ENCODE measurements at places on chromosomes 7 and 10.

- DNase-seq, result no peak
Measured at GRCh38 chr10:50360077-50360850, 108.9 kb upstream of the ASAH2 start.

GRCh38 chr7:67309764-67310549, 313.3 kb downstream of the TYW1 start:
- DNase-seq, result no peak

- DNase-seq, result no peak
Measured at GRCh38 chr10:114931072-114931679, 6.8 kb upstream of the TRUB1 start.

DNA sequence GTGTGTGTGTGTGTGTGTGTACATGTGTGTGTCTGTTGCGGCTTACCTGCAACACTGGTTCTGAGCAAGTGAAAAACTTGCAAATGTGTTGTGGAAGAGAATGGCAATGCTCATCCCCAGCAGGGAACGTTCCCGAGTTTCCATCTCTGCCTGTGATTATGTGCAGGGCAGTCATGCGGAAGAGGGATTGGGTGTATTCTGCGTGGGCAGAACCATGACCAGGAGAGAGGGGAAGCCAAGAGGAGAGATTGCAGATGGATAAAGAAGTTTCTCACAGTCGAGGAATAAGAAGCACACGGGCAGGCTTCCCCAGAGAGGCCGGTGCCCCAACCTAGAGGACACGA, 99.9 kb downstream of the CTBP2 start:
- DNase-seq, result no peak

DNA sequence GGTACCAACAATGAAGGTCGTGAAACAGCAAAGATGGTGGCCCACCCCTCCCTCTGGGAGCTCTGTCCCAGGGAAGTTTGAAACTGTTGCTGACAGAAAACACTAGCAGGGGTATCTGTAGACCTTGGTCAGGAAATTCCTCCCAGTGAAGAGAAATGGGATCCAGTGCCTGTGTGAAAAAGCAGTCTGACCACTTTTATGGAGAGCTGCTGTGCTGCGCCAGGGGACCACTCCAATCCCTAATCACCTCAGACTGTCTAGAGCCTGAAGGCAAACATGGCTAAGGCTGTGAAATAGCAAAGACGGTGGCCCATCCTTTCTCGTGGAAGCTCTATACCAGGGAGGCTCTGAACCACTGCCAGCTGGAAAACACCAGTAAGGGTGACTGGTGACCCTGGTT, 38.3 kb upstream of the TMEM140 start:
- DNase-seq, result no peak

DNA sequence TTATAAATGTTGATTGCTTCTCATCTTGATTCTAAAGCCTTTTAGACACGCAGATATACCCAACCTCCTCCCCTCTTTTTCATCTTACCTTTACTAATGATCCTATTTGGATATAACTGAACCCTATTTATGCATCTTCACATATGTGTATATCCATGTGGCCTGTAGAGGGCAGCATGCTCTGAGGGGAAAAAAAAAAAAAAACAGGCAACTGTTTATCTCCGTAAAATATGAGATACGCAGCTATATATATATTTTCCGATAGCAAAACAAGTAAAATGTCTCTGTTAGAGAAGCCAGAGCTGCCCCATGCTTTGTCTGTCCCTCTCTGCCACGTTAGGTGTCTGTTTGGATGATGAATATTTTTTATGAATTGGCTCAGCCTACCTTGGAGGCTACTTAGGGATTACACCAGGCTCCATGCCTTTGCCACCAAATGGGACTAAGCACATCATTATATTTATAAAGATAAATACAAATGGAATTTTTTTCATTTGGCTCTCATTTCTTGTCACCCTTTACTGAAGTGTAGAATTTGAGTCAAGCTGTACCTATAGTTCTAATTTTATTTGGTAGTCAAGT, 174.8 kb upstream of the FZD1 start:
- DNase-seq, result peak; percentile 46

DNA sequence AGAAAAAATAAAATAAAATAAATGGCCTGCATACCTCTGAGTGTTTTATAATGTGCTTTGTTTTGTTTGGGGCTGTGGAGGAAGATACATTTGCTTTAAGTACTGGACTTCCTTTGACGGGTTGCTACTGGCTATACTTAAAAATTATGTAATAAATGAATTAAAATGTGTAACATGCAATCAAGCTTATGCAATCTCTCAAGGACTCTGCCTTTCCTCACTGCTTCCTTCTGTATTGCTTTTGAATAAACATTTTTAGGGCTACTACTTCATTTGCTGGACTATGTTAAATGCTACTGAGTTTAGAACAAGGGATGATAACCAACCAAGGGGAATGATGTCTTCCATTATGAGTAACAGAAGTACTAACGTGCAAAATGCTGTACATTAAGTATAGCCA, 91.6 kb downstream of the ETV1 start:
- DNase-seq, result no peak

GRCh38 chr7:24733414-24734060, 23.7 kb downstream of the GSDME start:
- DNase-seq, result no peak

- DNase-seq, result no peak
Measured at GRCh38 chr10:133337370-133337725, 652 bp upstream of the CALY start.

DNA sequence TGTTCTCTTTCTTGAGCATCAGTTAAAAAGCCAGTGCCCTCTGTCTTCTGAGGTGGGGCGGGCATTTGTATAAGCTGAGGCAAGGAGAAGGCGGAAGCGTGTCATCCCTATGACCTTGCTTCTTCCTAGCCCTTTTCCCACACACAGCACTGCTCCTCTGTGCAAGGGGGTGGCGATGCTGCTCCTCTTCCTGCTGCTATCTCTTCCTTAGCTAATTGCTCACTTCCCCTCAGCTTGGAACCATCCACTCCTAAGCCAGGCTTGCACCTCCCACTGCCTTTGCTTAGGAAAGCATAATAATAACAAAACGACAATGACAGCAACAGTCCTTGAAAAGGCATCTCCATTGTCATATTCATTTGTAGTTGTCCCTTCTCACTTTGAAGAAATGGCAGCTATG, 366.9 kb downstream of the PHTF2 start:
- DNase-seq, result no peak

GRCh38 chr10:127892743-127893142, at the start of gene CLRN3:
TSS of gene CLRN3 (minus strand) at chr10:127892941. CDS start at chr10:127892784, 157 bp downstream.
- DNase-seq, result peak; percentile 83

GRCh38 chr10:26837139-26837538, 23.6 kb downstream of the ABI1 start:
- no peak for DNase-seq

DNA sequence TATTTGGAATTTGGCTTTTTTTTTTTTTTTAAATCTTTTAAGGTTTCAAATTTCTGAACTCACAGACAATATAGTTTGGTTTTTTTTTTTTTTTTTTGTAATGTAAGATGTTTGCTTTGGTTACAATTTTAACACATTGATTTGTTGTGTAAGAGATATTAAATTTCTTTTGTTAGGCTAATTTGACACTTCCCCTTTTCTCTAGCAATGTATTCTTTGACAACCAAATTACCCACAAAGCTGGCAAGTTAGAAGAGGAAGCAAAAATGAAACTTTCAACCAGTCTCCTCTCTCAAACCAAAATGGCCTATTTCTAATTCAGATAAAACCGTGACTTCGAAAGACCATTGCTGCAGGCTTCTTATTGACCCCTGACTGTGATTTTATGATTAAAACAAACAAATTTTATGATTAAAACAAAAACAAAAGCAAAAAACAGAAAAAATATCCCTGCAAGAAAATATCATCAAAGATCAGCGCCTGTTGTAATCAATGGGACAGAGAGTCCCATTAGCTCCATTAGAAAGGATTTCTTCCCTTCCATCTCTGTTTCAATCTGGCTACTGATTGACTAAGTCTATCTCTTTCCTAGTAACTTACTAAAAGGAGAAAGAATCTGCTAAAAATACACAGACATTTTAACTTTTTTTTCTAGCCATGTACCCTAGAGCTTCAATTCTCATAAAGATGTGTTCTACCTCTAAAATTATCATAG, 489.2 kb downstream of the MDFIC start:
- no peak for DNase-seq

DNA sequence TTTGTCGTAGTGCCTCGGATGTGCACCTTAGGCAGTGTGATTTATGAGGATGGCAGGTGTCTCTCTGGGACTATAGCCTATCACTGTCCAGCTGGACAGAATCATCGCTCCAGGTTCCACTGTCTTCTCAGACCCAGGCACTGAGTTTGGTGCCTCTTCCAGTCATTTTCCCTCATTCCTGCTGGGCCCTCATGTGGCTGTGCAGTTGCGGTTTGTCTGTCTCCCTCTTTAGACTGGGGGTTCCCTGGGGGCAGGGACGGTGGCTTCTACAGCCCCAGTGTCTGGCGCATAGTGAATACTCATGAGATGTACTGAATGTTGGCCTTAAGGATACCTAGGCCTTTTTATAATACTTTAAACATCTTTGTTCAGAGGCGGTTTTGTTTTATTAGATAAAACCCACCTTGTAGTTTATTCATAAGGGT, 28.9 kb downstream of the CCM2 start:
- DNase-seq, result no peak

DNA sequence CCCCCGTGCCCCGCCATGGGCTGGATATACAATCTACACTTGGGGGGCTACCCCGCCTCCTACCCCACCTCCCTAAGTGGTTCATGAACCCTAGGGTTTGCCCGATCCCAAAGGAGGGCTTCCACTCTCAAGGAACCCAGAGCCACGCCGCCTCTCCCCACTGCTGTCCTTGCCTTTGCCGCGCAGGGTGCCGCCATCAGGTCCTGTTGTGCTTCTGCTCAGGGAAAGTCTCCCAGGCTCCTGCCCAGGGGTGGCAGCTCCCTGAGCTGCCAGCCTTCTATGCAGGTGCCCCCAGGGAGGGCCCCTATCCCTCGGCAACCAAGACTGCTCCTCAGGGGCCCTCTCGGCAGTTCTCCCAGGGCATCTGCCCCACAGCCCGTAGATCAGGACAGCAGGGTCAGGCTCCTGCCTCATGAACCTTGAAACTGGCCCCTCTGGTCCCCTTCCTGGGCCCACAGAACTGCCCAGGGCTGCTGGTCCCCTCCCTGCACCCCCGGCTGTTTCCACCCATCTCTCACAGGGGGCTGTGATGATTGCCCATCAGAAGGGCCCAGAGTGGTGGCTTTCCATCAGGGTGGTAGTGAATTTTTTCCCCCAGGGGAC, 13.0 kb upstream of the PCBD1 start:
- no peak for DNase-seq

DNA sequence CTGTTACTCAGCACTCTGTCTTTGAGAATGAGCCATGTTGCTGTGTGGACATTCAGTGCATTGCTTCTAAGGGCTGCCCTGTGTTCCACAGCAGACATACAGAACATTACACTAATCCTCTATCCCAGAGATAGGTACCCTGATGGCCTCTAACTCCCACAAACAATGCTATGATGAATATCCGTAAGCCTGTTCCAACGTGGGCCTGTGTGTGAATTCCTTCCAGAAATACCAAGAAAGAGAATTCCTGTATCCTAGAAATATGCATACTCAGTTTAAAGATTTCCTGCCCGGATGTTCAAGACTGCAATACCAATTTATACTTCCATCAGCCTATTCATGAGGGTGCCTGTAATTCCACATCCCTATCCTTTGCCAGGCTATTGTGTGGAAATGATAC, 21.3 kb upstream of the ST8SIA6 start:
- no peak for DNase-seq

- no peak for DNase-seq
Measured at GRCh38 chr7:20508109-20508508, 107.4 kb upstream of the ABCB5 start.

- no peak for DNase-seq
Measured at GRCh38 chr10:74081192-74081803, 69.3 kb downstream of the AP3M1 start.

DNA sequence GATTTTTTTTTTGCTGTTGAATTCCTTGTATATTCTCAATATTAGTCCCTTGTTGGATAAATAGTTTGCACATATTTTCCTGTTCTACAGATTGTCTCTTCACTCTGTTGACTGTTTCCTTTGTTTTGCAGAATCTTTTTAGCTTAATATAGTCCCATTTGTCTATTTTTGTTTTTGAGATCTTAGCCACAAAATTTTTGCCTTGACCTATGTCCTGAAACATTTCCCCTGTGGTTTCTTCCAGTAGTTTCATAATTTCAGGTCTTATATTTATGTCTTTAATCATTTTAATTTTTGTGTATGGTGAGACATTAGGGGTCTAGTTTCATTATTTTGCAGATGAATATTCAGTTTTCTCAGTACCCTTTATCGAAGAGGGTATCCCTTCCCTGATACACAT, 92.7 kb downstream of the LANCL2 start:
- DNase-seq, result no peak

- peak; percentile 27 for DNase-seq
Measured at GRCh38 chr7:144513334-144513733, 109.8 kb upstream of the NOBOX start.

DNA sequence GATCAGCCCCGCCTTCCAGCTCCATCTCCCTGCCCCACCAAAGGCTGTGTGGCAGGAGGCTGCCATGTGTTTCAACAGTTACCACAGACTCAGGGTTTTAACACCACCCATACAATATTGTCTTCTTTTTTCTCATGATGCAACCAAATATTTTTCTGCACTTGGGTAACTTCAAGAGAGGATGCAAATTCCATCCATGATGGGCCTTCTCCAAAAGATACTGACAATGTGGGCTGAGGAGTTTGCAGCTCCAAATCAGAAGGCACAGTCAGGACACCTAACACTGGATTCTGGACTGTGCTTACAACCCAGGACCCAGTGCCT, 347.9 kb downstream of the GRID1 start:
- no peak for DNase-seq

- DNase-seq, result no peak
Measured at GRCh38 chr10:23193435-23194074, 1.4 kb downstream of the PTF1A start.

DNA sequence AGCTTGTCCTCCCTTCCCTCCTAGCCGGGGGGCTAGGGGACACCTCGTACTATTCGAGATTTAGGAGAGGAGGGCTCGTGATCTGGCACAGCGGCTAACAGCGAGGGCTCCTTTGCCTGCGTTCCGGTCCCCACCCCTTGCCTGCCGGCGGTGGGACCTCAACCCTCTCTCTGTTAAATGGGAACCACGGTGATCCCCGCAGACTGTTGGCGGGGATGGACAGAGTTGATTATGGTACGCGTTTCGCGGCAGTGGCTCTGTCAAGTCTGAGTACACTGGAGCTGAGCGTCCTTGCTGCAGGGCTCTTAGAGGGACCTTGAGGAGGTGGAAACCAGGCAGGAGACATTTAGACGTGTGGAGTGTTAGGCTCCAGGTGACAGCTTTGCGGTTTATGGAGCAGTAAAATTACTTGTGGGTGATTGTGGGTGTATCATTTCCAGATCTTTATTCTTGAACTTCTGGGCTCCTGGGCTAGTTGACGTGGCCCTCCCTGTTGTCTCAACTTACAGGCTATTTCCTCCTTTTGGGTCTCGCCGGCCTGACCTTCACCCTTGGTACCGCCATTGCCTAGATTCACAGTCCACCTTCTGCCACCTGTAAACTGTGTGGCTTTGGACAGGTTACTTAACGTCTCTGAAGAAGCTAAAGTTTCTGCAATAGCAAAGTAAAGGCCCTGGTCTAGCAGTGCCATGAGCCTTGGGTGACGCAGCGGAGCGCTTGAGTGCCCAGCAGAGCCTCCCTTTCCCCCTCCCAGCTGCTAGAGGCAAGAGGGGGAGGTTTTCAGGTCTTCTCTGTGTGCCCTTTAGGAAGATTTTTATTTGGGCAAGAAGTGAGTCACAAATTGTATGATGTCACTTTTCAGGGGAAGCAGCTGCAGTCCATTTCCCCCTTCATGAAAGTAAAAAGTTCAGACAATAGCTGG, 739 bp downstream of the CASP7 start:
- DNase-seq, result no peak

- DNase-seq, result no peak
Measured at GRCh38 chr10:131474416-131474815, 162.9 kb upstream of the TCERG1L start.

- no peak for DNase-seq
Measured at GRCh38 chr10:17109046-17109445, 20.6 kb downstream of the CUBN start.
